Mammary microvascular endothelial cell (primary cell): ENCODE measurements at places on chromosomes 16 and 17. TPM values are rescaled to one million over a fixed set of nuclear protein-coding genes. Genes with fewer than 3 reads are reported as not detected.

CCL11 gene
- total RNA-seq = not detected in 2 replicates

SLC5A11 gene
- total RNA-seq = not detected in 2 replicates

KRTAP4-3 gene
- total RNA-seq = not detected in 2 replicates

CD300E gene
- not detected in 2 replicates for total RNA-seq

NPIPA8 gene
- total RNA-seq = 0.39 and 1.7 TPM in 2 replicates

SPATA22 gene
- total RNA-seq = not detected in 2 replicates

GNG13 gene
- not detected in 2 replicates for total RNA-seq

RHBDL3 gene
- under 0.01 and 0.07 TPM in 2 replicates for total RNA-seq

AXIN2 gene
- 0.27 and 1.2 TPM in 2 replicates for total RNA-seq

TBC1D3H gene
- not detected in 2 replicates for total RNA-seq

CLDN7 gene
- 8.7 and 12.3 TPM in 2 replicates for total RNA-seq

SLC35G6 gene
- total RNA-seq = not detected in 2 replicates

KAT2A gene
- 11.3 and 14.1 TPM in 2 replicates for total RNA-seq

ARHGAP27 gene
- total RNA-seq = 29.8 and 39.6 TPM in 2 replicates

SBK1 gene
- 0.10 TPM in 1 of 2 replicates, not detected in the other for total RNA-seq
